NCI-H2227 treated with DMSO at 0.1 percent for 48 hours (cell line): ENCODE measurements at places on chromosomes 2 and 18.
A peak's percentile ranks its signal among the peaks of the same experiment; 100 is the strongest.

DNA sequence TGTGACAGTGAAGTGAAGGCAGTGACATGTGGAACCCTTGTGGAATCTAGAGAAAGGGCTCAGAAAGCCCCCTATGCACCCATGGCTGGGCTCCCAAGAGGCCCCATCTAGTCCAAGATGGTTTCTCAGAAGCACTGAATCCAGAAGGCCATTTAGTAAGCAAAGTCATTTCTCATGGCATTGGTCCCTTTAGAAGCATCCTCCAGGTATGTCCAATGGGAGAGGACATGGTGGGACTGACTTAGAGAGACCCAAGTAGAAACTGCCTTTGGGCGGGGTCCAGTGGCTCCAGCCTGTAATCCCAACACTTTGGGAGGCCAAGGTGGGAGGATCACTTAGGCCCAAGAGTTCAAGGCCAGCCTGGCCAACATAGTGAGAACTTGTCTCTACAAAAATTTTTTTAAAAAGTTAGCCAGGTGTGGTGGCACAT lies 72.5 kb upstream of the RMDN2 start:
- no peak for DNase-seq

GRCh38 chr2:86793752-86794151 lies 3.0 kb upstream of the CD8A start:
- DNase-seq: no peak

DNA sequence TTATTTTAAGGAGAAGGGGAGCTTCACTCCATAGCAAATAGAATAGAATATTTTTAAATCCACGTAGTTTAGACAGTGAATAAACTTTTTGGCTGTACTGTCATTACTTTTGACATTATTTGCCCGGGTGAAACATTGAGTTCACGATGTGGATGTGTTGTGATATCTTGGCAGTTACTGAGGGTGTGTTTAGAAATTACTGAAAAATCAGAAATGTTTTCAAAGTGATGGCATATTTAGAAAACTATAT lies 769 bp upstream of the FAM98A start:
- DNase-seq: no peak

- DNase-seq: no peak
Observed at GRCh38 chr18:24785019-24785418, 324.6 kb downstream of the HRH4 start.

DNA sequence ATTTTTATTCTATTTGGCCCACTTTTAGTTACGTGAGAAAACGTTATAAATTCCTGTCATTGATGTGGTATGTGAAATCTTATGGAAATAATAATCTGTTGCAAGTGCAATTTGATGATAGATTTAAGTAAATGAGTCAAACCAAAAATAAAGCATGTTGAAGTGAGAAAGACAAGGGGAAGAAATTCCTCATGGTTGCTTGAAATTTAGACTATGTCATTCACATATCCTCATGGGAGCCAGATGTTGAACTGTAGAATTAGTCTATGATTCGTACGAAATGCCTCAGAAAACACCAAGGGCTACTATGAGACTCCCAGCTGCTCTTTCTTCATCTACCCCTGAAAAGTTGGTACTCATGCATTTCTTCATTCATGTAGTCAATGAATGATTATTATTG lies 55.7 kb downstream of the KLHL14 start:
- DNase-seq: no peak

GRCh38 chr18:32674491-32674890 lies 98.3 kb downstream of the KLHL14 start:
- no peak for DNase-seq

DNA sequence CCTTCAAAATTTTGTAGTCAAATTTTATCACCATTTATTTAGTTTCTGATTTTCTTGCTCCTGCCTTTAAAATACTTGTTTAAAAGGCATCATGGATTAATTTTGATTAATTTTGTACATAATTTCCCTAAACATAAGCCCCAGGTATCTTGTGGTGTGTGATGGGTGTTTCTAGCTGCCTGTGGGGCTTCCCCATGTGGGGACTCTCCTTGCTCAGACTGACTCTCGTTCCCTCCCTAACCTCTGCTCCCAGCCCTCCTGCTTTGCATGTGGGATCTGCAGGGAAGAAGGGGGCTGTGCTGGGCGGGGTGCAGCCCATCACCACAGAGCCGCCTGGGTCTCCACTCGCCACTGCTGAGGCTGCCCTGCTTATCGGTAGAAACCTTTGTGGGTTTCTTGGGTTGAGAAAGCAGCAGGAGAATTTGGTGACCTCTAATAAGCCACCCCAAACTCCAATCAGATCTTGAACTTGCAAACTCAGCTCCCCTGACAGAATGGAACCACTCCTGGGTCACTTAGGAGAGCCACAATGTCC lies 72.5 kb downstream of the MRPS9 start:
- no peak for DNase-seq

DNA sequence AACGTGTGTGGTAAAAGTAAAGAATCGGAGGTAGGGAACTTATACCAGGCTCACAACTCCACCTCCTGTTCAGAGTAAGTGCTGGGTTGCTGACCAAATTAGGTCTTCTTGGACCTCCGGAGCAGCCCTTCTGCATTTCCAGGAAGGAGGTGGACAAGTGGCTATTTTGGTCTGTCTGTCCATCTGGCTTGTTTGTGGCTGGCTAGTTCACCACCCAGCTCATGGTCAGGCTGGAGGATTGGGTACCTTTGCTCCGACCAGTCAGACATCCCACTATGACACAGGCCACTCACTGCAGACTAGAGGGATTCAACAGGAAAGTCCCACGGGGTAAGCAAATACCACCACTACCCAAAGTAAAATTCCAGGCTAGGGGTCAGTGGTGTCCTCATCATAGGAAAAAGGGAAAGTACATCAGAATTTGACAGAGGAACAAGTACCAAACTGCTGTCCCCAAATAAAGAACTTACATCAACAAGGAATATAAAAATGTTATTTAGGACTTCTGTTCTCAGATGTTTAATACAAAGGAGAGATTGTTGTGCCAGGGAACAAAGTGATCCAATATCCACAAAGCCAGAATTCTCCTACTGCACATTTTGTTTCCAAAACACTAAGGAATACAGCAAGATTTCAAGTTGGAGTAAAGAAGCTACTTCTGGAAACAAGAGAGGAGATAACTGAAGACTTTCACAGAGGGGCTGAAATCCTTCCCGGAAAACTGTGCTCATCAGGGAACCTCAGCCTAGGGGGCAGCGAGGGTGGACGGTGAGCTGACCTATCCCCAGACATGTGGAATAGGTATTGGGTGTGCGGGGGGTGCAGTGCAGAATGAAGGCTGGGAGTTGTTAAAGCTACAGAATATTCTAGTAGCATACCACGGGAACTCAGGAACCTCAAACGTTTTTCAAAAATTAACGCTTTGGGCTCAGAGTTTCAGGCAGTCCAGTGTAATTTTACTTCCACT lies 56.9 kb downstream of the BCL2 start:
- no peak for DNase-seq

GRCh38 chr18:69490072-69490471 lies 89.4 kb downstream of the DOK6 start:
- no peak for DNase-seq

GRCh38 chr2:27351802-27352598 lies 4.6 kb downstream of the GTF3C2 start:
- no peak for DNase-seq

GRCh38 chr2:104976603-104977120 lies 61.2 kb upstream of the MRPS9 start:
- DNase-seq: no peak

GRCh38 chr18:62493033-62493862 lies 29.6 kb upstream of the ZCCHC2 start:
- no peak for DNase-seq

DNA sequence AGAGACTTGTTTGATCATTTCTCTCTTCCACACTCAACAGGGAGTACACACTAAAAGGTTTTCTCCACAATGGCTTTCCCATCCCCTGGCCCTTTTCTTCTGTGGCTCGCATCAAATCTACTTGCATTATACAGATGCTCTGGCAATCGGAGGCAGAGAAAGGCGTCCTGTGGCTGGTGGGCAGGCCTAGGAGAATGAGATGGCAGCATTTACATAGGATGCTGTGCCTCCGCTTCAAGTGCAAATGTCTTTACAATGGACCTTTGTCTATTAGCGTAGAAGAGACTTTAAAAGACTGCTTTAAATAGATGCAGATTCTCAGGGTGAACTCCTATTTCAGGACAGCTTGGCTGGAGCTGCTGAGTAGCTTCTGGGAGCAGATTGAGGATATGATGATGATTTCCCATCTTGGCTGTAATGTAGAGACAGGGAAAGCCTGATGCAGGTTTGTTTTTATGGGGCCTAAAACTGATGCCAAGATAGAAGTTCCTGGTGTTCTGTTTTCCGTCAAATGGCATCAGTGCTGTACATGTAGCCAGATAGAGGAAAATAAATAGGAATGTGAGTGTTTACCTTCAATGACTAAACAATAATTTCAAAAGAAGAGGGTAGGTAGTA lies 423.4 kb downstream of the RND3 start:
- DNase-seq: no peak

GRCh38 chr2:85988914-85989270 lies 100.1 kb upstream of the ST3GAL5 start:
- no peak for DNase-seq

- DNase-seq: no peak
Observed at GRCh38 chr2:34892766-34893165, 1293.7 kb upstream of the FAM98A start.

DNA sequence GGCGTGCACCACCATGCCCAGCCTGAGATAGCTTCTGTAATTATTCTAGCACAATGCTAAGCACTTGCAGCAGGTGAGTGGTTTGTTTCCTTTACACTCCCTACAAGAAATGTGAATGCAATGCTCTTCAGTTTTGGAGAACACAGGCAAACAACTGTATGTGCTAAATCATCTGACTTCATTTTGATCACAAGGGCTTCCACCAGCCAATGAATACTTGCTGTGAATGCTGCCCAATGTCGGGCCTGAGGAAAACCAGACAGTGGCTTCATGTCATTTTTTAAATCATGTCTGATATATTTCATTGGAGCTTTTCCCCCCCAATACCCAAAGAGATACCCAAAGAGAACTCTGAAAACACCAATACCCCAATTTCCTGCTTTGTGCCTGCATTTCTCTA lies 155.6 kb upstream of the XPO1 start:
- no peak for DNase-seq

DNA sequence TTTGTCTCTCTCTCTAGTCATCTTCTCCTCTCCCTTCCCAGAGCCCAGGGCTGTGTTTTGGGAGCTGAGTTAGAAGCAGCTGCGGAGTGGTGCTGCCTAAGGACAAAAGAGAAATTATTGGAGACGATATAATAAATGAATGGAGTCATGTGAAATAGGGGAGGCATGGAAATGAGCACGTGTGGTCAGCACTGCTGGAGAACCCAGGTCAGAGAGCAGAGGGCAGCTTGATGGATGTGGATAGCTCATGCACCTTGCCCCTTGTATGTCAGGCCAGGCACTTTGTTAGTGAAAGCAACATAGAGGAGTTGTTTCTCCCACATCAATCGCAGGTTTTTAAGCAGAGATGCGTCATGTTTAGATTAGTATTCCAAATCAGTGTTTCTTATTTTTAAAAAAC lies 15.7 kb downstream of the TTR start:
- no peak for DNase-seq

GRCh38 chr2:128290356-128290755 lies 28.3 kb downstream of the HS6ST1 start:
- no peak for DNase-seq

DNA sequence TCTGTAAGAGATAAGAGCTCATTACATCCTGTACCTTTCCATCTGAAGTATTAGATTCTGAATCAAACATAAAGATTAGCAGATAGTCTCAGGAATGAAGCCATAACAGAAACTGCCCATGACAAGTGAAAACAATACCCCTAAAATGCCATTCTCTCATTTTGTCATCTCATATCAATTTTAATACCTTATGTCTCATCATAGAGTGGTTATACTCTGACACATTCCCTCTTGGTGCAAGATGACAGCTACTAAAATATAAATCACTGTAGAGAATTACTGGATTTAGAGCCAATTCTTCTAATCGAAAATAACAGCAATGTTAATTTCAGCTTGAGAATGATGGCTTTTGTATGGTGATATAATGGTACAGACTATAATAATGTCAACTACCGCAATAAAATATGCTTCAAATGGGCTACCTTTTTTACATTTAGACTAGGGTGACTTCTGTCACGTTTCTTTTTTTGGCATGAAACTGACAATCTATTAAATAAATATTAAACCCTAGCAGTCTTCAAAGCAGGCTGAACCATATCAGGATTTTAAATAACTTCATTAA lies 125.1 kb upstream of the ITGA4 start:
- DNase-seq: no peak

DNA sequence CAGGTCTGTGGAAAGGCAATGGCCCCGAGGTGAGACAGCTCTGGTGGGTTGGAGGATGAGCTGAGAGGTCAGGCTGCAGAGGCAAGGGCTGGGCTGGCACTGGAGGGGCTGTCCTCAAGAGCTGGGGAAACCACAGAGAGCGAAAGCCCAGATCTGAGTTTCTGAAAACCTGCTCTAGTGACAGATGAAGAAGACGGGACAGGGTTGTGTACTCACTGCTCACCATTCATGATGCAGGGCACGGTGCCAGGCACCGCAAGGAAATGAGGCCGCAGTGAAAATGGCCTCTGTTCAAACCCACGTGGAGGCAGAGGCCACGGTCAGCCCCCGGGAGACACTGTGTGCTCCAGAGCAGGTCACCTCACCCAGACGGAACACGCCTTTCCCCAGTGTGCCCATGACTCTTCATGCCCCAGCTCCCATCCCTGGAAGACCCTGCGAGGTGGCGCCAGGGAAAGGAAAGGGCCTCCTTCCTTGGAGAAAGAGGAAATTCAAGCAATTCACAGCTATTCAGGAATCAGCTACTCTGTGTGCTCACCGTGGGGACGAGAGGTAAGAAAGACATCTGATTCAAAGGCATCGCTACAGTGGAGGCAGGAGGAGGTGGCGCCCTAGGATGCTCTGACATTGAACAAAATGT lies 24.3 kb upstream of the ID2 start:
- DNase-seq: no peak

DNA sequence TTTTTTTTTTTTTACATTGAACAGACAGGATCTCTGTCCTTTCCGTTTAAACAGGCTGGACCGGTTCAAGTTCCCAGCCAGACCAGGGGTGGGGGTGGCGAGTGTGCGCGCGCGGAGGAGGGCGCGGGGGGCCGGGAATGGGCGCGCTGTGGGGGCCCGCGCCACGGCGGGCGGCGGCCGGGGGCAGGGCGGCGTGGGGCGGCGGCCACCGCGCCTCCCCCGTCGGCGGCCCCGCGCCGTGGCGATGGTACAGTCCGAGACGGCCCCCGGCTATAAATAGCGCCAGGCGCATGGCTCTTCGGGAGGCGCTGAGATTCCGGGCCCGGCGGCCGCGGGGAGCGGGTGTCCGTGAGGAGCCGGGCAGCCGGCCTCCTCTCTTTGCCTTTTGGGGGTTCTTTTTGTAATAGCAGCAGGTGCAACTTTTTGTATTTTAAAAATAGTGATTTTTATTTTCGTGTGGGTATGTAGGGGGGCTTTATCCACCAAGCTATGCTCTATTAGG lies 430 bp upstream of the CELF4 start:
- DNase-seq: peak; percentile 85
